SJCRH30 (cell line): ENCODE measurements at places on chromosomes 7 and 10. TPM values are rescaled to one million over a fixed set of nuclear protein-coding genes. Genes with fewer than 3 reads are reported as not detected.

Gene GRID1
- total RNA-seq = not detected in 2 replicates

DNA sequence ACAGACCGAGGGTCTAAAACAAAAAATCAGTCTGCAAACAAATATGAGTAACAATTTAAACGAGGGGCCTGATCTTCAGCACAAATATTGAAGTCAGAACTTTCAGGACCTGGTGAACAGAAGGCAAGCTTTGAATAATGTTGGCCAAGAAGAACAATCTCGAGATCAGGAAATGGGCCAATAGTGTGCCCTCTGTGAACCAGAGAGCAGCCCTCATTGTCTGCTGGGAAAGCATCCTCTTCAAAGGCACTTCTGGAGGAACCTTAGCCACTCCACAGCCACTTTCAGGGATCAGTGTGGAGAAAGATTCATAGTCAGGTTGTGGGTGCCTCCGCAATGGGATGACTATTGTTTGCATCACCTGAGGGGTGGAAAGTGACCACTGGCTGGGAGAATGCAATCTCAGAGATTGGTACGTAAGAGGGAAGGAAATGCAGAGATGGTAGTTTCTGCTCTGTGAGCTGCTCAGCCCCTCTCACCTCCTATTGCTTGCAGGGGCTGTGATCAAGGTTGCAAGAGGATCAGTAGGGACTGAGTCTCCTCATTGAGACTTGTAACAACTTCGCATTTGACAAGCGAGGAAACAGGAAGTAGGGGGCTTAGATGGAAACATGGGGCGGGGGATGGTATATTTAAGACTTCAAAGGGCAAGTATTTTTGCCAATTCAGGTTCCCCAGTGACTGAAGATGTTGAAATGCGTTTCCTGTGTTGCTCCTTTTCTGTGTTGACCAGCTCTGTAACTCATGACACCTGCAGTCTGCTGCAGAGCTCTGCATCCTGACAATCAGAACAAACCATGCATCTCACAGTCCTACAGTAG is 28.4 kb upstream of the IFRD1 start:
- DNase-seq = no peak
- no peaks in the 10 kb centered on the region for H3K27me3 ChIP-seq

DNA sequence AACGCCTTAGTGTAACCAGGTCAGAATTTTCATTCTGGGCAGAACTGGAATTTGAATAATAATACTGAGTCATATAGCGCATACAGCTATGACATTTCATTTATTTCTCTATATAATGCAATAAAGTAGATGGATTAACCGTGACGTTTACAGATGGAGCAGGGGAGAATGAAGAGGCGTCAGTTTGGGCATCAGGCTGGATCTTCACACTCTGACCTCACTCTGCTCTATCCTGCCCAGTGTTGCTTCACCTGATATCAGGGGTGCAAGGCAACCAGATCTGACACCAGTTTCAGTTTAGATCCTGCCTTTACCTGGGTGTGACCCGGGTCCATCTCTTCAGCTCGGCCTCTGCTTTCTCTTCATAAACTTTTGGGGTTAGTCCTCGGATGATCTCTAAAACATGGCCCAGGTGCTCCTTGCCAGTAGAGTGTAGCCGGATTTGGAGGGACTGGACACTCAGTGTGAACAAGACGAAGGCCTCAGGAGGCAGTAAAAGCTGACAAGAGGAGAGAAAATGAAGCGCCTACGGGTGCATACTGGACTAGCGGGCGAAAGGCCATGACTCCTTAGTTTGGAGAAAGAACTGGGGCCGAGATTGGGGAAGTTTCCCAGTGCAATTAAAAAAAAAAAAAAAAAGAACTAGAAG is 1.4 kb upstream of the ZYX start:
- no peaks in the 10 kb centered on the region for H3K27me3 ChIP-seq
- no peak overlapping the region for H3K27ac ChIP-seq
- no peak for DNase-seq
- H3K4me1 ChIP-seq = peaks cover 33% of the 10 kb centered on the region

Gene CALCR
- 1.3 and 1.9 TPM in 2 replicates for total RNA-seq

GRCh38 chr10:104842704-104843103 is 201.6 kb downstream of the SORCS3 start:
- no peak overlapping the region for H3K27ac ChIP-seq
- no peak overlapping the region for H3K4me3 ChIP-seq
- no peak for DNase-seq
- H3K36me3 ChIP-seq = no peaks in the 10 kb centered on the region

DNA sequence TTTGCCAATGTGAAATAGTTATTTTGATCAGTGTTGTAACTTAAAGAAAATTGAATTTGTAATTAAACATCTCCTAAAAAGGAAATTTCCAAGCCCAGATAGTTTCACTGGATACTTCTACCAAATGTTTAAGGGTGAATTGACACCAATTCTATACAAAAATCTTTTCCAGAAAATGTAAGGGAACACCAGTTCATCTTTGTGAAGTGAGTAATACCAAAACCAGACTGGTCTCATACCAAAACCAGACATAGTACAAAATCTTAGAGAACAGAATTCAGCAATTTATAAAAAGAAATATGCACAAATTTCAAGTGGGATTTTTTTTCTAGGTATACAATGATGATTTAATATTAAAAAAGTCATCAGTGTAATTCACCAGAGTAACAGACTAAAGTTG is 86.0 kb upstream of the ZNF32 start:
- H3K36me3 ChIP-seq = no peaks in the 10 kb centered on the region
- no peak overlapping the region for H3K4me3 ChIP-seq
- no peaks in the 10 kb centered on the region for H3K27me3 ChIP-seq
- no peaks in the 10 kb centered on the region for H3K4me1 ChIP-seq
- no peak overlapping the region for H3K27ac ChIP-seq

Gene GNAT3
- not detected in 2 replicates for total RNA-seq

DNA sequence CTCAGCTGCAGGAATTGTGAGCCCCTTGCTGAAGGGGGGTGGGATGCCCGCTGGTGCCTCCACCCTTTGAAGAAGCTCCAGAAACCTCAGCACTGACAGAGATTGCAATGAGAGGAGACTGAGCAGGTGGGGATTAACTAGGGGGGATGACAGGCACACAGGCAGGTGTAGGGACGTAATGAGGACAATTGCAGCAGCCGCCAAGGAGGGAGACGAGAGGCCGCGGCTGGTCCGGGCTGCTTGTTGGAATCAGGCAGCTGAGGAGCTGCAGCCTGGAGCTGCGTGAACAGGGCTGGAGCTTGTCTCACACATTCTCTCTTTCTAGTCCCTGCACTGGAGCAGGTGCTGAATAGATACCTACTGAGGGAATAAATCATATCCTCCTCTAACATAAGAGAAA is 122.0 kb upstream of the TCERG1L start:
- H3K4me1 ChIP-seq = no peaks in the 10 kb centered on the region
- H3K27me3 ChIP-seq = no peaks in the 10 kb centered on the region
- no peaks in the 10 kb centered on the region for H3K36me3 ChIP-seq
- no peak overlapping the region for H3K27ac ChIP-seq
- DNase-seq = no peak

DNA sequence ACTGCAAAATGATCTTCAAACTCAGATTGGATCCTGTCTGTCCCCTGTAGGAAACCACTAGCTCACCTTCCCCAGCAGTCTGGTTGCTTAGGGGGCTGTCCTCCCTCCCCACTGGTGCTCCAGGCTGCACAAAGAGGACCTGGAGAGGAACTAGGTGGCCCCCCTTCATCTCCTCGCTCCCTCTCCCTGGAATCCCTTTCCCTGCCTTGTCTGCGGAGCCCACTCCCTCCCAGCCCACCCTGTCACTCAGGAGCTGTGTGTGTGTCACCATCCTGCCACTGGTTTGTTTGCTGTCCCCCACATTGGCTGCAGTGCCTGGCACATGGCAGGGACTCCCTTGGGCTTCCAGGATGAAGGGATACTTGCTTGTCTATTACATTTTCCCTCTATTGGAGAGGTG is 35.5 kb upstream of the ZMIZ2 start:
- H3K36me3 ChIP-seq = no peaks in the 10 kb centered on the region
- no peaks in the 10 kb centered on the region for H3K27me3 ChIP-seq
- DNase-seq = no peak
- no peak overlapping the region for H3K27ac ChIP-seq
- H3K4me3 ChIP-seq = no peak overlapping the region

Gene SYNPO2L
- 1.8 and 2.1 TPM in 2 replicates for total RNA-seq

- no peaks in the 10 kb centered on the region for H3K36me3 ChIP-seq
- H3K27me3 ChIP-seq = no peaks in the 10 kb centered on the region
- H3K27ac ChIP-seq = no peak overlapping the region
- no peak overlapping the region for H3K4me3 ChIP-seq
Measured at GRCh38 chr7:7773334-7774309, 55.2 kb upstream of the RPA3 start.

Gene PRSS1
- not detected in 2 replicates for total RNA-seq

GRCh38 chr10:31456468-31456867 is 137.5 kb downstream of the ZEB1 start:
- H3K36me3 ChIP-seq = peaks cover 5% of the 10 kb centered on the region
- no peaks in the 10 kb centered on the region for H3K27me3 ChIP-seq
- no peak overlapping the region for H3K4me3 ChIP-seq
- no peak for DNase-seq
- H3K4me1 ChIP-seq = no peaks in the 10 kb centered on the region
- no peak overlapping the region for H3K27ac ChIP-seq

DNA sequence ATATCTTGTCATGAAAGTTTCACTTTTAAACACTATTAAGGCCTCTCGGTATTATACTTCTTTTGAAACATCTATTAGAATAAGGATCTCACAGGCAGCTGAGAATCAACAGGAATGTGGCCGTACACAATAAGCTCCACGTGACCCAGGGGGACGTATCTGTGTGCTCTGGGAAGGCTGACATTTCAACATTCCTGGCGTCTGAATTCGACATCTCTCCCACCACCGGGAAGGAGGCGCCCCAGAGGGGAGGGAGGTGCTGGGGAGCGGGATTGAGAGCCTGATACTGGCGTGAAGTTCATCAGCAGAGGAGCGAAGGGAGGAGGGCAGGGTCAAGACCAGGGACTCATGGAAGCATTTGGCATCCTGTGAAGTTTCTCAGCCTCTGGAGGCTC is 401.3 kb downstream of the DNAJB6 start:
- DNase-seq = peak; percentile 90
- H3K4me1 ChIP-seq = peaks cover 31% of the 10 kb centered on the region
- H3K4me3 ChIP-seq = peak overlapping the region; percentile 45
- H3K27me3 ChIP-seq = no peaks in the 10 kb centered on the region
- no peaks in the 10 kb centered on the region for H3K36me3 ChIP-seq

DNA sequence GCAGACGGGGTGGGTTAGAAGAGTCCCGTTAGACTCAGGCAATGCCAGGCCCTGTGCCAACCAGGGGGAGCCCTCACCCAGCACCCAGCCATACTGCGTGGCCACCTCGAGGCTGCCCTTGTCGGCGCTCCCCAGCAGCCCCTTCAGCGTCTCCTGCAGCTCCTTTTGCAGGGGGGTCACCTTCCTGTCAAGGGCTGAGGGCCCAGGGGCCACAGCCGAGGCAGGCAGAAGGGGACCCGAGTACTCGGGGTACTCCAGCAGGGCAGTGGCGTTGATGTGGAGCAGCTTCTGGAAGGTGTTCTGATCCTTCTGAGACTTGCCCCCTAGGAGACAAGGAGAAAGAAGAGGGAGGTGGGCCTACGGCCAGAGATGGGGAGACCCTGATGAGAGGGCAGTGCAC is 9.7 kb downstream of the TBRG4 start:
- no peak overlapping the region for H3K4me3 ChIP-seq
- no peak overlapping the region for H3K27ac ChIP-seq
- H3K27me3 ChIP-seq = no peaks in the 10 kb centered on the region
- no peak for DNase-seq
- H3K4me1 ChIP-seq = no peaks in the 10 kb centered on the region

Gene ZNF117
- 7.1 and 9.8 TPM in 2 replicates for total RNA-seq

GRCh38 chr7:37212556-37212955 is 236.1 kb downstream of the ELMO1 start:
- H3K27ac ChIP-seq = no peak overlapping the region
- H3K36me3 ChIP-seq = 0 out of 2 replicates have a peak, but pooled peaks cover 3% of the 10 kb centered on the region
- H3K27me3 ChIP-seq = no peaks in the 10 kb centered on the region
- H3K4me1 ChIP-seq = peaks cover 23% of the 10 kb centered on the region
- H3K4me3 ChIP-seq = no peak overlapping the region

Gene ACTL6B
- not detected in 2 replicates for total RNA-seq

DNA sequence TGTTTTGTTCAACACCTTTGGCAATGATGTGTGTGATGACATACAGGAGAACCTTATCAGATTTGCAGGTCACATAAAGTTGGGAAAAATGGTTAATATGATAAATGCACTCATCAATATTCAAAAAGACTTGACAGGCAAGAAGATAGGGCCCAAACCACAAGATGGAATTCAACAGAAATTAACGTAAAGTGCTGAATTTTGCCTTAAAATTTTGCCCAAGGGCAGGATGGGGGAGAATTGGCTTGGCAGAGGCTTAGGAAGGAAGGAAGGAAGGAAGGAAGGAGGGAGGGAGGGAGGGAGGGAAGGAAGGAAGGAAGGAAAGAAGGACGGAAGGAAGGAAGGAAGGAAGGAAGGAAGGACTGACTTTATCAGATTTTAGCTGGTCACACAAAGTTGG is 35.3 kb downstream of the CARD11 start:
- DNase-seq = no peak
- 0 out of 2 replicates have a peak, but pooled peaks cover 2% of the 10 kb centered on the region for H3K27me3 ChIP-seq
- no peaks in the 10 kb centered on the region for H3K4me1 ChIP-seq
- no peak overlapping the region for H3K4me3 ChIP-seq
- H3K27ac ChIP-seq = no peak overlapping the region

Gene TMEM273
- total RNA-seq = 2.1 and 2.5 TPM in 2 replicates

Gene TMEM184A
- not detected in 2 replicates for total RNA-seq

- peaks cover 3% of the 10 kb centered on the region; the same call in 1 of the 2 replicates for H3K4me1 ChIP-seq
- H3K4me3 ChIP-seq = no peak overlapping the region
- DNase-seq = peak; percentile 67
- H3K27me3 ChIP-seq = no peaks in the 10 kb centered on the region
- H3K27ac ChIP-seq = no peak overlapping the region
Measured at GRCh38 chr7:126040114-126041045, 1110.8 kb upstream of the POT1 start.

GRCh38 chr10:43057231-43057711 is 19.6 kb upstream of the RET start:
- DNase-seq = no peak
- H3K36me3 ChIP-seq = no peaks in the 10 kb centered on the region
- no peak overlapping the region for H3K27ac ChIP-seq

Gene NME8
- total RNA-seq = not detected in 2 replicates

Gene ACBD7
- 7.8 and 8.9 TPM in 2 replicates for total RNA-seq

- peak overlapping the region; percentile 64 for H3K27ac ChIP-seq
- H3K27me3 ChIP-seq = no peaks in the 10 kb centered on the region
- peaks cover 50% of the 10 kb centered on the region for H3K4me1 ChIP-seq
- DNase-seq = peak; percentile 60
- 0 out of 2 replicates have a peak, but pooled peaks cover 8% of the 10 kb centered on the region for H3K36me3 ChIP-seq
Measured at GRCh38 chr7:55484834-55485233, 87.5 kb downstream of the VOPP1 start.

Gene OR13A1
- not detected in 2 replicates for total RNA-seq

GRCh38 chr7:150962553-150963399 is 15.3 kb downstream of the KCNH2 start:
- no peak overlapping the region for H3K27ac ChIP-seq
- H3K36me3 ChIP-seq = no peaks in the 10 kb centered on the region
- H3K27me3 ChIP-seq = no peaks in the 10 kb centered on the region
- peaks cover 19% of the 10 kb centered on the region for H3K4me1 ChIP-seq
